ENCODE measurements at places on chromosomes 2 and 18.
A peak's percentile ranks its signal among the peaks of the same experiment; 100 is the strongest.

GRCh38 chr18:46917108-46917802, at the start of the genes KATNAL2 and PIAS2:
TSS of gene KATNAL2 (plus strand) at chr18:46917602. CDS start at chr18:46946873, 29,271 bp downstream.
TSS of gene PIAS2 (minus strand) at chr18:46917507. CDS start at chr18:46917345, 162 bp downstream.
- DNase-seq, result peak; percentile 80

DNA sequence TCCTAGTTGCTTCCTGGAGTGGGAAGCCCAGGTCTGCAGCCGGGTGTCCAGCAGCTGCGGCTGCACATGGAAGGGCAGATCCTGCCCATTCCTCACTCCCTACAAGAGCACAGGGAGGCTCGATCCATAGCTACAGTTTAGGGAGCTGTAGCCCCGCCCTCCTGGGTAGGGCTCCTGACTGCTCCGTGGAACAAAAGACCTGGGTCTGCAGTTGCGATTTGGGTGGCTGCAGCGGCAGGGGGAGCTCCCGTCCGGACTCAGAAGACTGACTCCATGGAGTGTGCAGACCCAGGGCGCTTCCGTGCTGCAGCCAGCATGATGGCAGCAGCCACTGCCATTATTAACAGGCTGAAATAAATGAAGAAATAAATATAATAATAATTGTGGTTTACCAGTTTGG, 157.3 kb downstream of the CTNNA2 start:
- no peak for DNase-seq

DNA sequence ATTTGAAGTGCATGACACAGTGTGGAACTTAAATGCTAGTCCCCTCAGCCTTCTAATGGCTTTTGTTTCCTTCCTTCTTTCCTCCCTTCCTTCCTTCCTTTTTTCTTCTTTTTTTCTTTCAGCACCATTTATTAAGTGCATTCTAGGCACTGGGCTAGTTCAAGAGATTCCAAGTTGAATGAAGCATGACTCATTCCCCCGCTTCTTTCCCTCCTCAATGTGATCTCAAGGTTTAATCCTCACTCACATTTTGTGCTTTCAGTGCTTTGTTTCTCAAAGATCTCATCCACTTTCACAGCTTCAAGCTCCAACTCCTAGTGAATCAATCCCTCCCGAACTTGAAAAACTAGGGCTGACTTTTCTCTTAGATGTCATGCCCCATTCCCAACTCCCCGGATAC, 90.1 kb downstream of the LBH start:
- no peak for DNase-seq

DNA sequence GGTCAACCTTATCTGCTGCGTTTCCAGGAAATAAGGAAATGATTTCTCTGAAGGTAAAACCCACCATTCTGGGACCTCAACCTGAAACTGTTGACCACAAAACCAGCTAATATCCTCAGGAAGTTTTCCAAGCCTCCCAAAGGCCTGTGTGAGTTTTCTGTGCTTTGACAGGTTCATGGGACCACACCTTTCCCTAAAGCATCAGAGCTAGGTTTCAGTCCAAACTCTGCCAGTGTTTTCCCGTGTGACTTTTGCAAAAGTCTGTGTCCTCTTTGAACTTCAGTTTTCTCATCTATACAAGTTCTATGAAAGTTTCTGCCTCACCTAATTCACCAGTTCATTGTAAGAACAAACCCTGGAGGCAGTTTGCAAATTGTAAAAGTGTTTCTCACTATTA, 39.8 kb downstream of the VSNL1 start:
- DNase-seq, result no peak

DNA sequence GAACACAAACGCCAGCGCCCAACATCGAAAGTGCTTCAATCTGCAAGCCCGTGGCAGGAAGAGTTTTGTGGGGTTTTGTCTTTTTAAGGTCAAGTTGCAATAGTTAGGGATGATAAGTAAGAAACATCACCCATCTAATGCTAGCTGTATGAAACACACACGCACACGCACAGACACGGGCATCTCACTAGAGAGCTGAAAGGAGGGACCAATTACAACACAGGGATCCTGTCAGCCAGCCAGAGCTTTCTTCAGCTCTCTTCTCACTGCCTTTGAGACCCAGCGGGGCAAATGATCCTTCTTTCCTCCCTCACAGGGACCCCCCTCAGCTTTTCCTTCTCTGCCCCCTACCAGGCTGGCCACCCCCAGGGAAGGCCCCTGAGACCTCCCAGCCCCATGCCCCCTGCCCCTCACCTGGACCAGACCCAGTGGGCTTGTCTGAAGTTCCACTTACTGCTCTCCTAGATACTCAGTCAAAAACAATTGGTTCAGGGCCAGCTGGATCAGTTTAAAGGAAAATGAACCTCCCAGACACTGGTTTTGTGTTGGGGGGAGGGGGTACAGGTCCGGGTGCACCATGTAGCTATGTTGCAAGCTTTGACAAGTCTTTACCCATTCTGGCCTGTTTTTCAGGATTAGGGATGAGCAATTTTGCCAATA, 17.9 kb downstream of the CYP26B1 start:
- no peak for DNase-seq

GRCh38 chr2:141118836-141119235, 1012.0 kb downstream of the LRP1B start:
- no peak for DNase-seq

GRCh38 chr2:12320027-12320734, 396.6 kb upstream of the TRIB2 start:
- DNase-seq, result no peak

- DNase-seq, result no peak
These were observed 278.0 kb downstream of the EPHA4 start for GRCh38 chr2:221293949-221294742.

- no peak for DNase-seq
These were observed 4.7 kb upstream of the CDH2 start for GRCh38 chr18:28181616-28182015.

GRCh38 chr2:20479835-20480234, 33.0 kb downstream of the RHOB start:
- DNase-seq, result no peak

DNA sequence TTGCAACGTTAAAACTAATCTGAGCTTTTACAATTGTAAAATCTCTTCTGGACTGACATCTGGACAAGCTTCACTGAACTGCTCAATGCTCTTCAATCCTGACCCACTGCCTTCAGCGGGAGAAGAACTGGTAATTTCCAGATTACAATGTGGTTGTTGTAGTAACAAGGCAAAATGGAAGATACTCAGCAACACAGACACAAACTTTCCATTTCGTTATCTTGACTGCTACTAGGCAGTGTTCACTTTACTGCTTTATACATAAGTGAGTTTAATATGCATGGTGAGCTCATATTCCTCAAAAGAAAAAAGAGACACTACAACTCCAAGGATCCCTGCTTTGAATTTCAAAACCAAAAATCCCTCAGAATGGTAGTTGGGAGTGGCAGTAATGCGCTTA, 51.9 kb downstream of the GRB14 start:
- no peak for DNase-seq

GRCh38 chr2:61677942-61678341, 139.8 kb upstream of the XPO1 start:
- DNase-seq, result no peak

- no peak for DNase-seq
These were observed 51.4 kb upstream of the RIOK3 start for GRCh38 chr18:23401400-23402347.

DNA sequence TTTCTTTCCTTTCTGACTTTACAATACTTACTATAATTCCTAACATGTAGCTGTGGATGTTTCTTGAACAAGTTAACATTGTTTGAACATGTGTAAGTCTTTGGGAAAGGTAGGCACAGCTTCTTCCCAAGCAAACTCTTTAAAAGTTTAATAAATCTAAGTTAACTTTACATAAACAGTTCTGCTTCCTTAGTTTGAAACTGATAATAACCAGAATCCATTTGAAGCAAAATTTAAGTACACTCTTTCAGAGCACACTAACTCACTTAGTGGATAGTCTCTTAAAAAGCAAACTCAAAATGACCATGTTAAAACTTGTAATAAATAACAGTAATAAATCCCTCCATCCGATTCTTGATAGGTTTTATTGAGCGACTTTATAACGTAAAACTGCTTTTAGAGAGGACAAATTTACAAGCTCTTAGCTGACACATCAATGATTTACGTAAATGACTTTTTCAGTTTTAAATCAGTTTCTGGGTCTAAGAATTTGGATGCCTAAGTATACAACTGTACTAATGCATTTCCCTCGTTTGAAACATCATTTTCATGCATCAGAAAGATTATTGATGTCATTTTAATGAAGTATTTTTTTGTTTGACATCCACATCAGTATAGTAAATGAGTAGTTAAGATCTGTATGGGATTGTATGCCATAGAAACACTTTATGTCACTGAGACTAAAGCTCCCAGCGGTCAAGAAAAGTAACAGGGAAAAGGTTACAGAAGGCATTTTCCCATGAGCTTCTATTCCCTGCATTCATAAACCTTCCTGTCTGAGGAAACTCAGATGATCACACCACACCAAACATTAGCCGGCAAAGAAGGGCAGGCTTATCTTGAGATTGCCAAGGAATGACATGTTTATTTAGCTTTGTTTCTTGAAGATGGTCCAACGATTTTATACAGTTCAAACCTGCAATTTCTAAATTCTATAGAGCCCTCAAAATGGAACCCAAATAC, 67.5 kb downstream of the PDE1A start:
- DNase-seq, result no peak

DNA sequence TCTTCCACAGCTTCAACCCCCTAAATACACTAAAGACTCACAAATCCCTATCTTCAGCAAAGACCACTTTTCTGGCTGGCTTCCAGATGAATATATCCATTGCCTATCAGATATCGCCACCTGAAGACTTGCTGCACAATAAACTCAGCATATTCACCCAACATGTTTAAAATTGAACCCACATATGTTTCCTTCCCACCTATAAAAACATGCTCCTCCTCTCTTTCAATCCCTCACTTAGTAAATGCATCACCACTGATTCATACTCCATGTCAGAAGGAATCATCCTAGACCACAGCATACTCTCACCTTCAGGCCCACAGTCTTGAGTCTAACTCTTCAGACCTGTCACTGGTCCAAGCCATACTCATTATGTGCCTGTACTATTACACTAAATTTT, 5.3 kb downstream of the SPC25 start:
- no peak for DNase-seq

DNA sequence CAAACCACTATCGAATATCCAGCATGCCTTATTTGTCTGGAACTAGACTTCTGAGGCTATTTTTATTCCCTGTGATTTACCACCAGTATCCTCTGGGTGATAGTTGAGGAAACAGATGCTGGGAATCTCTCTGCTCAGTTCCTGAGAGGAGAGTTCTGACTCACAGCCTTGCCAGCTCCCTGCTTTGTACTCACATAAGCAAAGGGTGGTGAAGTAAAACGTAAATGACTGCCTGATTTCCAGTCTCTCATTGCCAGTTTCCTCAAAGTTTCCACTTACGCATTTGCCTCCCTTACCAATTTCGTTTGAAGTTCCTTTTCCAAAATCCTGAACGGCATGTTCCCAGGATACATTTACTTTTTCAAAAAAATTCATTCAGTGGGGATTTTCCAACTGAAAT, 69.2 kb upstream of the HNRNPA3 start:
- no peak for DNase-seq

DNA sequence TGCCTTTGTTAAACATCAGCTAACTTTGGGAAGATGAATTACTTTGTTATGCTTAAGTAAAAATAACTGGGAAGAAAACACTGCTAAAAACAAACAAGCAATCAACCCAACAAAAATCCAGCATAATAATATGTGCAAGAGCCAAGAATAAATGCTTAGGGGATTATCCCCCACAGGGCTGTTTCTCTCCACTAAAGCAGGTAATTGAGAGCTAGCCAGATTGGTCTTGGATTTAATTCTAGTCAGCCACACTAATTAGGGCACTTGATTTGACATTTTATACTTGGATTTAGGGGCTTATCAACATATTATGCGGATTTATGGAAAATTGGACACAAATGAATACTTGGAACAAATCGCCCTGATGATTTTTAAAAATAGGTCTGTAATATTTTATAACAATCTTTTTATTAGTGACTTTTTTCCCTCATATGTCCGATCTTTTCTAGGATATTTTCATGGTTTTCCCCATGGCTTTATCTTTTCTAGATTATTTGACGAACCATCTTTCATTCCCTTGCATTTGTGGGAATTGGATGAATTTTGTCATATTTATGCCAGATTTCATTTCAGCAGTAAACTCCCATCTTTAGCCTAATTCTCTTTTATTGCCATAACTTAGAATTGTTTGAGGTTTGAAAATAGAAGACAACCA, 199.1 kb upstream of the NXPH2 start:
- DNase-seq, result no peak

Data from NCI-H1930 (cell line).